ENCODE measurements at places on chromosomes 1 and 21.

GRCh38 chr1:92551916-92552315 lies 65.2 kb upstream of the GFI1 start:
- DNase-seq, result no peak

DNA sequence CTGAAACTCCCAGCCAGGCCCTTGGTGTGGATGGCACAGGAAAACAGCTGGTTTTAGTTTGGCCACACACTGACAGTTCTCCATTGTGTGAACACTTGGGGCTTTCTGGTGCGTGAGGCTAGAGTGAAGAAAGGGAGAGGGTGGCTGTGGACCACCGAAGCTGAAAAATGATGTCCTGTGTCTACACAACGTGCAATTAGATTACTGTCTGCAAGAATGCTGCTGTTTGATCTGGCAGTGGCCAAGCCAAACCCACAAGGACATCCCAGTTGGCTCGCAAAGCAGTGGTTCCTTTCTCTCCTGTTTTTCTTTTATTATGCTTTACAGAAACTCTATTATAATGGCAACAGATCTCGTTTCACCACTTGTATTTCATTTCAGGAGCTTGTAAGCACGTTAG lies 58.9 kb downstream of the ERG start:
- DNase-seq, result no peak

DNA sequence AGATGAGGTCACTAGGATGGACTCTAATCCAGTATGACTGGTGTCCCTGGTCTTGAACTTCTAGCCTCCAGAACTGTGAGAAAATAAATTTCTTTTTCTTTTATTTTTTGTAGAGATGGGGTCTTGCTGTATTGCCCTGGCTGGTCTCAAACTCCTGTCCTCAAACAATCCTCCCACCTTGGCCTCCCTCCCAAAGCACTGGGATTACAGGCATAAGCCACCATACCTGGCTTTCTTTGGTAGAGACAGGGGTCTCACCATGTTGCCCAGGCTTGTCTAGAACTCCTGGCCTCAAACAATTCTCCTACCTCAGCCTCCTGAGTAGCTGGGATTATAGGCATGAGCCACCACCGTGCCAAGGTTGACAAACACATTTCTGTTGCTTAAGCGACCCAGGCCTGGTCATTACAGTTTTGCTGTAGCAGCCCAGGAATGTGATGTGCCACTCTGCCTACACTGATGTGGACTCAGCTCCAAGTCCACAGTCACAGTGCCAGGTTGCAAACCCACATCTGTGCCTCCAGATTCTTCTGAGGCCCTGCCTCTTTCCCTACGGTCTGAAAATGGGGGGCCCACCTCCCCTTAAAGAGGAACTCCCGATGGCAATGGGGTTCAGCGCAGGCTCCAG lies 15.9 kb downstream of the PYCR2 start:
- DNase-seq, result no peak

DNA sequence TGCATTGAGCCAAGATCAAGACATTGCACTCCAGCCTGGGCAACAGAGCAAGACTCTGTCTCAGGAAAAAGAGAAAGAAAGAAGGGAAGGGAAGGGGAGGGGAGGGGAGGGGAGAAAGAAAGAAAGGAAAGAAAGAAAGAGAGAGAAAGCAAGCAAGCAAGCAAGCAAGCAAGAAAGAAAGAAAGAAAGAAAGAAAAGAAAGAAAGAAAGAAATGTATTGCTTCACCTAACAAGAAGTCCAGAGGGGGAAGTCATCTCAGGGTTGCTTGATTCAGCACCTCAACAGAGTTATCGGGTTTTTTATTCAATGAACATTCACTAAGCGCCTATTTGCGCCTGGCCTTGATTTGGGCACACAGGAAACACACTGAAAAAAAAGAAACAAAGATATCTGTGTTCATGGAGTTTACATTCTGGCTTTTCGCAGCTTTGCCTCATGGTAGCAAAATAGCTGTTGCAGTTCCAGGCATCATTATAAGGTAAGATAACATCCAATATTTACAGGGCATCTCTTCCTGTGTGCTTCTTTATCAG lies 8.2 kb upstream of the RCSD1 start:
- DNase-seq, result no peak

GRCh38 chr21:42929969-42930368 lies 4.5 kb upstream of the ERVH48-1 start:
- DNase-seq, result no peak

DNA sequence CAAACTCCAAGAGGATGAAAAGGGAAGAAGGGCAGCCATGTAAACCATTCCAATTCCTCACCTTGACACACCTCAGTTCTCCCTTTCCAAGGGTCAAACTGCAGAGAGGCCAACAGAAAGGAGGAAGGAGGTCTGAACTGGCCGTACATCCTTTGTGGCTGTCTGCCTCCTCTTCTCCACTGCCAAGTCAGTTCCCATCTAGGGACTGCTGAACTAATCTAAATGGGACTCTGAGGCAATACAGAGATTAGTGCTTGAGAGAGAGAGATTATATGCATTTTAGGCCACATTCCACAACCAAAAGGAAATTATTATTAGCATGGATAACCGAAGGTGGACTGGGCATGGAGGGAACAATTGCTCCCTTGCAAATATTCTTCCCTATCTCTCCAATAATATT lies 2.7 kb downstream of the ARHGEF11 start:
- DNase-seq, result no peak

DNA sequence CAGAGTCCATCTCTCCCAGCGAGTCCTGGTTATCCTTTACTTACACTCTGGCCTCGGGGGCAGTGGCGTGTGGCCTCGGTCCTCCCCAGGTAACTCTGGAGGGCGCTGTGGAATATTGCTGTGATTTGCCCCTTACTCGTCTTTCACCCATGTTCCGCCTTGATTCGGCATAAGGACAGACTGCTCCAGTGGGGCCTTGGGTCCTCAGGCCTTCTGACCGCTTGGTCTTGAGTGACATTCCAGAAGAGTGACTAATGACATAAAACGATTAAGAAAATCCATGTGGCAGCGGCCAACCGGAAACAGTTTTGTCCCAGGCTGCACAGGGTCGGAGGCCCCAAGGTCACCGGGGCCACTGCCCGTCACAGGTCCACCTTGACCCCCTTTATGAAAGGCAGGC lies 11.0 kb downstream of the ICMT start:
- DNase-seq, result no peak

DNA sequence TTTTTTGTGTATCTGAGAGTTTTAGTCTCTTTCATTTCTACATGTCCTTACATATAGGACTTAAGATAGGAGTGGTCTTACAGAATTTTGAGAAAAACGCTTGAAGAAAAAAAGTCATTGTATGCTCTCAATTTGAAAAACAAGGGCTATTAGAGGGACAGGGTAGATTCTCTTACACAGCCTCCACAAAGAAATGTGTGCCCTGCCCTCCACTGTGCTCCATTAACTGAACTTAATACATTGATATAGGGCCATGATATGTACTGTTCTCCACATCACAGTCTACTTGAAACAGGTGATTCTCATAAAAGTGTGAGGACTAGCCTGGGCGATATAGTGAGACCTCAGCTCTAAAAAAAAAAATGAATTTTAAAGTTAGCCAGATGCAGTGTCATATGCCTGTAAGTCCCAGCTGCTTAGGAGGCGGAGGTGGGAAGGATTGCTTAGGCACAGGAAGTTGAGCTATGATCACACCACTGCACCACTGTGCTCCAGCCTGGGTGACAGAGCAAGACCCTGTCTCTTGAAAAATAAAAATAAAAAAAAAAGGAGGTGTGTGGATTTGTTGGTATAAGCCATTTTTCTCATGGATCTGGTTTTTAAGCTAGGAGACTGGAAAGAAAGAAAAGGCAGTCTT lies 77.0 kb downstream of the HMCN1 start:
- no peak for DNase-seq
